ENCODE measurements at places on chromosomes 1 and 21.

DNA sequence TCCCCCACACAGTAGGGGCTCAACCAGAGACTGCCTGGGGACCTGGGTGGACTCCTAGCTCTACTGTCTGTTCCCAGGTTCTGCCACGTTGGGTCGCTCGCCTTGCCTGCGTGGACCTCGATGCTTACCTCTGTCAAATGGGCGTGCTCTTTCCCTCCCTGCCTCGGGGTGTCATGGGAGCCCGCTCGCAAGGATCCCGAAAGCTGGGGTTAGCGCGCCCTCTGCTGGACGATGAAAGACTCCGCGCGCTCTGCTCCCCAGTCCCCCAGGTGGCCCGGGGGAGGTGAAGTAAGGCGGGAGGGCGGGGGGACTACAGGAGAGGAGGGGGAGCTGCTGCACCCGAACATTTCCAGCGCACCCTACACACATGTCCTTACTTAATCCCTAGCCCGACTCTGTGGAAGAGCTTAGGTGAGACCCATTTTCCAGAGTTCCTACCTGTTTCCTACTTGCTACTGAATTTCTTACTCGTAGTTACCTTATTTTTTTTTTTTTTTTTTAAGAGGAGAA, 2.3 kb upstream of the BSND start:
- DNase-seq = peak; percentile 63

- no peak for DNase-seq
Measured at GRCh38 chr1:45563843-45564242, 13.2 kb downstream of the AKR1A1 start.

- no peak for DNase-seq
Measured at GRCh38 chr21:35106246-35106835, 57.2 kb upstream of the RUNX1 start.

DNA sequence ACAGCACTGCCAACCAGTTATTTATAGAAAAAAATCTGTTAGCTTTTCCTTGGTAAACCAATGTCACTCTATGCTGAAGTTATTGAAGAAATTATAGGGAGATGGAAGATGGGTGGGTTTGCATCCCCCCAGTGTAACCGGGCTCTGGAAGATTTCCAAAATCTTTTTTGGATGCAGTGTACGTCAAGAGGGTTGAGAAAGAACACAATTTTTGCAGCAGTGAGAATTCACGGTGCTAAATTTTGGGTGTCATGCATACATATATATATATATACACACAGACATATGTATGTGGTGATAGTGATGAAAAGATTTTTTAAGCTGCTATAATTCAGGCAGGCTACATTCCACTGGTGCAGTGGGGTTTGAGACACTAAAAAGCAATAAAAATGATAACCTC, 91.4 kb upstream of the MAGI3 start:
- no peak for DNase-seq

GRCh38 chr1:31373056-31373896, at the start of gene FABP3:
TSS of gene FABP3 (minus strand) at chr1:31373076. CDS start at chr1:31373014, 62 bp downstream.
- DNase-seq = no peak

- no peak for DNase-seq
Measured at GRCh38 chr21:39346671-39347331, 2.1 kb downstream of the HMGN1 start.

- no peak for DNase-seq
Measured at GRCh38 chr1:12600880-12601633, 17.0 kb downstream of the DHRS3 start.

DNA sequence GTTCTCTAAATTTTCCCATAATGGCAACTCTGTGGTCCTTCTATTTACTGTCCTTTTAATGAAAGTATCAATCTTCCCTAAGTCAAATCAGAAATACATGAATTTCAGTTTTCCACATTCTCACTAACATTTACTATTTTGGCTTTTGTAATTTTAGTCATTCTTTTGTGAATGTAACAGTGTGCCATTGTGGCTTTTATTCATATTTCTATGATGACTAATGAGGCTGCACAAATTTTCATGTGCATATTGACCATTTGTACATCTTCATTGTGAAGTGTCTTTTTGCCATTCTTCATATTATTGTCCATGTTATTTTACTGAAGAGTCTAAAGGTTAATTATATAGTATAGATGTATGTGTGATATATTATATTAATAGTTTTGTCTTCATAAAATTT, 431.0 kb upstream of the BRINP3 start:
- no peak for DNase-seq

- DNase-seq = no peak
Measured at GRCh38 chr1:116494353-116494692, 76.5 kb downstream of the CD58 start.

- DNase-seq = no peak
Measured at GRCh38 chr1:233245191-233245765, 50.2 kb downstream of the PCNX2 start.

DNA sequence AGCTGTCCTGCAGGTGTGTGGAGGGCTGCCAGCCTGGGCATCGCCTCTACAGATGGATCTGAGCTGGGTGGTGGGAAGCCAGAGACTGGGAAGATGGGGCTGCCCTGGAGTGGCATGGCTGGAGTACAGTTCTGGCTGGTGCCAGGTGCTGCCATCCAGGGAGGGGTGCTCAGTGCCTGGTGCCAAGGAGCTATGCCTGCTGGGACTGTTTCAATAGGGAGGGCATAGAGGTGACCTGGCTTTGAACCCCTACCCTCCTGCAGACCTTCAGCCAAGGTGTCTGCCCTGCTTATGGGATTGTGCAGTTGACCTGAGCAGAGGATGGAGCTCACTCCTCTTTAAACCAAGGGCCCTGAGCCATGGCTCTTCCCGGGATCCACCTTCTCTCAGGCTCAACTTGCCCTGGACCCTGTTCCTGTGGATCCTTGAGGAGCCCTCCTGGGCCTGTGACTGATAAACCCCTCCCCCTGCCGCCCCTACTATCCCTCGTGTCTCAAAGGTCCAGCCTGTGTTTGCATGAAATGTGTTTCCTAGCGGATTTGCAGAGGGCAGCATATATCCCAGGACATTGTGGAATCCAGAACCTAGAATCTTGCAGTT, 48.7 kb downstream of the PTPRU start:
- DNase-seq = no peak

DNA sequence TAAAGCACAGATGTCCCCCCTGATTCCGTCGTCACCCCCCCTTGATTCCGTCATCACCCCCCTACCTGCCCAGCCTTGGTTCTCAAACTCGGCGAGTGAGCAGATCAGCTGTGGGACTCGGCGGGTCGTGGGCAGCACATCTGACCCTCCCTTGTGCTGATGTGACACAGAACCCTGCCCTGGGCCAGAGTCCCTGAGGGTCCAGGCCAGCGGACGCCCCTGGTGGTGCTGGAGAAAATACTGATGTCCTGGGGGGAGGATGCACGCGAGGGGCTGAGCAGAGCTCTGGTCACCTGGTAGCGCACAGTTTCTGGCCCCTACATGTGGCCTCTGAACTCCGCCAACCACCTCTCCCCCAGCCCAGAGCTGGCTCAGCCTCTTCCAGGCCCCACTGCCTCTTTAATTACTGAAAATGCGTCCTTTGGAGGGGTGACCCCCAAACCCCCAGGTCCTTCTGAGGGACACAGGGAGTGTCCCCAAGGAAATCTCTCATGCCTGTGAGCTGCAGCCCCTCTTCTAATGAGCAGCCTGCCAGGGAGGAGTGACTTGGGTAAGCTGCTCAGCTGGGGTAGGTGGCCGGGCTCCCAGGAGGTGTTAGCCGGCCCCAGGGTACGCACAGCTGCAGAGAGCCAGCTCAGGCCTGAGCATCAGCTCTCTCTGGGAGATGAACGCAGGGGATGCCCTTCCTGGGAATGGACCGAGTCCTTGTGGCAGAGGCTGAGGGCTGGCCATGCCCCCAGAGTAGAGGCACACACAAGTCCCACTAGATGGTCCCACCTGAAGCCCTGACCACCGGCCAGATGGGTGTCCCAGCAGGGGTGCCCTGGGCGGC, 129.5 kb upstream of the ARHGEF16 start:
- DNase-seq = no peak

GRCh38 chr1:64471218-64472039, 1.5 kb downstream of the CACHD1 start:
- no peak for DNase-seq

- no peak for DNase-seq
Measured at GRCh38 chr1:114976891-114977290, 52.7 kb upstream of the TSHB start.

- no peak for DNase-seq
Measured at GRCh38 chr1:205262731-205263171, 35.0 kb downstream of the TMCC2 start.

- DNase-seq = no peak
Measured at GRCh38 chr1:227922501-227923352, 25.0 kb downstream of the WNT9A start.

- no peak for DNase-seq
Measured at GRCh38 chr1:45787905-45788304, 15.5 kb upstream of the MAST2 start.

DNA sequence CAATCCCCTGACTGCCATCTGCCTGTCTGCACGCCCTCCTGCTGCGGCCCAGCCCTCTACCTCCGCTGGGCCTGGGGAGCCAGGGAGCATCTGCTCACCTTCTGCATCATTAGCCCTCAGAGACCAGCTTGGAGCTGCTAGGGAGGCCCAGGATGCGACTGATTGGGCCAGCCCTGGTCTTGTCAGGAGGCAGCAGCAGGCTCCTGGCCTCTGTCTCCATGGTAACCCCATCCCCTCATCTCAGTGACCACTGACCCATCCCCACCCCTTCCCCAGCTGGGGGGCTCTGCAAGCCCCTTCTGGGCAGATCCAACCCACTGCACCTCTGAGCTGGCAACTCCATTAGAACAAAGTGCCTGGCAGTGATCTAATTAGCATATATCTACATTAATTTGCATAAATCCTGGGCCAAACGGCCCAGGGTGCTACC, 37.7 kb downstream of the NKAIN1 start:
- DNase-seq = no peak

DNA sequence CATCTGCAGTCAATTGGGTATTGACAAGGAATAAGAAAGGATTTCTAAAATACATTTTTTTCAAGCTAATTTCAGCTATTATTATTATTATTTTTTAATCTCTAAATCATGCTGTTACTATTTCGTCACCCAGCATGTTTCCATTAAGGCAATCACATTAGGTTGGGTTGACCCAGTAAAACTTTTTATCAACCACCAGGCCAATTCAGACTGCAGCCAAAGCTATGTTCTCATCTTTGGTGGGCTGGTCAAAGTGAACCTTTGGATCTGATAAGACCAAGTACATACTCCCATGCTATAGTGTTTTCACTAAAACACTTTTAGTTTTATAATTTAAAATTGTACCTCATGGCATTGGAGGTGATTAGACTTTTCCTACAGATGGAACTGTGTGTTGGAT, 198.6 kb downstream of the PBX1 start:
- DNase-seq = no peak

DNA sequence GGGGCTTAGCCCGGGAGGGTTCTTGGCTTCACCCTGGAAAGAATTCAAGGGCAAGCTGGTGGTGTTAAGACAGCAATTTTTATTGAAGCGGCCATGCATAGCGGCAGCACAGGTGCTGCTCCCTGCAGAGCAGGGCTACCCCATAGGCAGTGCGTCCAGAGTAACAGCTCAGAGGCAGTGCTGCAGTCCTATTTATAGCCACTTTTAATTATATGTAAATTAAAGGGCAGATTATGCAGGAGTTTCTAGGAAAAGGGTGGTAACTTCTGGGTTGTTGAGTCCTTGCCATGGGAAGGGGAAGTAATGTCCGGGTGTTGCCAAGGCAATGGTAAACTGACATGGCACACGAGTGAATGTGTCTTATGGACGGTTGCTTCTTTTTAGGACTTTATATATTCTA, 57.0 kb downstream of the VPS26C start:
- DNase-seq = no peak

DNA sequence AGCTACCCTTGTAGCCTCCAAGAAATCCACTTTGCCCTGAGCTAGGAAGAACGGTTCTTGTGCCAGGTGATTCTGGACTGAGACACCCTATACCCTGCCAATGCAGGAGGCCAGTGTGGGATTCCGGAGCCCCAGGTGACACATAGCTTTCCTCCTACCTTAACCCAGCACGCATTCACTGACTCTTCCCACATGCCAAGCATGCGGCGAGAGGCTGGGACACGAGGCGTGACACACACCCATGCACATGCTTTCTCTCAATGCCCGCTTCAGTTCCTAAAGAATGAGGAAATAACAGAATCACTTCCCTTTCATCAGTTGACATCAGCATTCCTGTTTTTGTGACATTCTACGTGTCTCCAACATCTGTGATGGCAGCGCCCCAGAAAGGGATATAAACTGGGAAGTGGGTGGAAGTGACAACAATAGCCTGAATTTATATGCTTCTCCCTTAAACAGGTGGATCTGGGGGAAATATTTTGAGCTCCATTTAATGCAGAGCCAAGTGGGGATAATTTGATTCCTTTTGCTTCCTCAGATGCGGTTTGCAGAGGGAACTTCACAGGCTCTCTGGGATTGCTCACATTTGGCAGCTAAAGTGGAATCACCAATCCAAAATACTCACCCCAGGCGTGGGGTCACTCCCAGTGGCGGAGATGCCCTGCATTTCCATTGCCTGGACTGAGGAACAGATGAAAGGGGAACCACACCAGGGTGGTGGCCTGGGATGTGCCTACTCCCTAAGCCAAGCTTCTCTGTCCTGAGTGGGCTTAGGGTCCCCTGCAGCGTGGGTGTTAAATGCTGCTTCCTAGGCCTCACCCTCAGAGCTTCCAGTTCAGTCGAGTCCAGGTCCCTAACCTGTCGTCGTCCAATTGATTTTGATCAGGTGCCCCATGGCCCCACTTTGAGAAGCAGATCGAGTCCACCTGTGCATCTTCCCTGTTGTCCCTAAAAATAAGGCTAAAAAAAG, 445.1 kb downstream of the SIPA1L2 start:
- no peak for DNase-seq

GRCh38 chr1:230293390-230293700, 132.8 kb downstream of the PGBD5 start:
- DNase-seq = no peak

DNA sequence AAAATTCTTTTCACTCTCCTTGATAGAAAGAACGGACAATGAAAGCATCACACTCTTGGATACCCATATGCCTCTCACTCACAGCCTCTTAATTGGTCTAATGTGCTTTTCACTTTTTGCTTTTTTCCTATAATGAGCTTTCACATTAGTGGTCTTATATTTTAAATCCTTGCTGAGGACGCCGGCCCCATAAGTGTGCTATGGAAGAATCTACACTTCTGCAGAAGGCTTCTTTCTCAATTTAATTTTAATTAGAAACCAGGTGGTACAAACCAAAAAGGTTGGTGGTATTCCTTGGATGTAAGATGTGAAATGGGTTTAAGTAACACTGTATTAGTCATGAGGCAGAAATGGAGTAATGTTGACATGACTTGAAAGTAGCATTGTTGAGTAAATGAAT, 190.6 kb upstream of the NFIA start:
- DNase-seq = no peak

DNA sequence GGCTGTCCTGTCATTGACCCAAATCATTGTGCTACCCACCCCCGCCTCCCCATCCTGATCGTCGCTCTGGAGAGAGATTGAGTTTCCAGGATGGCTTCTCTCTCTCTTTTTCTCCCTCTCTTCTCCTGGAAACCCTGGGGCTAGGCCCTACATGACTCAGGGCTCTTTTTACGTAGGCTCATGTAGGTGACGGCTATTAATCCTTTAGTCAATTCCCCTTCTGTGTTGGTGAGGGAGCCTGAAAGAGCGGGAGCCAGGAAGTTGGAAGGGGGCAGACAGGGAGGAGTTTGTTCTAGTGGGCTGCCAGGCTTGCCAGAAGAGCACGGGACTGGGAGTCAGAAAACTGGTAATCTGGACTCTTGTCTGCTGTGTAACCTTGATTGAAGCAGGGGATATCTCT, 9.7 kb downstream of the ATP2B4 start:
- DNase-seq = no peak

Data from activated T-helper 1 cell treated with Interleukin-2 at 50 U/mL for 16 hours (primary cell).